ENCODE measurements at places on chromosomes 13 and 19.

GRCh38 chr13:31919971-31920726, 111.4 kb upstream of the FRY start:
- no peak for DNase-seq

DNA sequence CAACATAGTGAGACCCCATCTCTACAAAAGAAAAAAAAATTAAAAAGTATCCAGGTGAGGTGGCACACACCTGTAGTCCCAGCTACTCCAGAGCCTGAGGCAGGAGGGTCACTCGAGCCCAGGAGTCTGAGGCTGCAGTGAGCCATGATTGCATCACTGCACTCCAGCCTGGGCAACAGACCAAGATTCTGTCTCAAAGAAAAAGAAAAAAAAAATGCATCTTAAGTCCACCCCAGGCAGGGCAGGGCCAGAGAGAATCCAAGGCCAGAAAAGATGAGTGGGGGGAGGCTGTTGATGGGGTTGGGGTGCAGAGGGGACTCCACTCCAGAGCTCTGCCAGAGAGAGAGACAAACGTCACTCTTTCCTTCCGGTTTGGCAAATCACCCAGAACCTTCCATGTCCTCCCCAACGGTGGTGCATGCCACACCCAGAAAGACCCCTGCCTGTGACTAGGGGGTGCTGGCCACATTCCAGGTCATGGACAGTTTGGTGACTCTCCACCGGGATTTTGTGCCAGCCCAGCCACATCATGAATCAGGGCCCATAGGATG, 431 bp downstream of the FUT3 start:
- DNase-seq: no peak

- no peak for DNase-seq
These were observed 20.5 kb downstream of the C3 start for GRCh38 chr19:6699935-6700334.

GRCh38 chr19:9128171-9128570, 1.4 kb upstream of the OR7G3 start:
- DNase-seq: no peak

GRCh38 chr13:96650301-96650886, 343.9 kb downstream of the OXGR1 start:
- DNase-seq: no peak

DNA sequence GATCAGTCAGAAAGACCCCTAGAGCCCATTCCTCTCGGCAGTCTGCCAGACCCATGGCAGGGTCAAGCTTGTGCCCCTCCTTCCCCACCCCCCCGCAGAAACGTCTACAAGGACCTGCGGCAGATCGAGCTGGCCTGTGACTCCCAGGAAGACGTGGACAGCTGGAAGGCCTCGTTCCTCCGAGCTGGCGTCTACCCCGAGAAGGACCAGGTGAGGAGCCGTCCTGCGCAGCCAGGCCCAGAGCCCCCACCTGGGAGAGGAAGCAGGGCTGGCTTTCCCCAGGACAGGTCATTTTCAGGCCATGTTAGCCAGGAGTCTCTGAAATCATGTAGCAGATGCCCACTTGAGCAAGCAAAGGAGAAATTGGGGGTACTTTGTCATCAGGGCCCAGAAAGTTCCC, 12.3 kb downstream of the TMED1 start:
- DNase-seq: no peak

DNA sequence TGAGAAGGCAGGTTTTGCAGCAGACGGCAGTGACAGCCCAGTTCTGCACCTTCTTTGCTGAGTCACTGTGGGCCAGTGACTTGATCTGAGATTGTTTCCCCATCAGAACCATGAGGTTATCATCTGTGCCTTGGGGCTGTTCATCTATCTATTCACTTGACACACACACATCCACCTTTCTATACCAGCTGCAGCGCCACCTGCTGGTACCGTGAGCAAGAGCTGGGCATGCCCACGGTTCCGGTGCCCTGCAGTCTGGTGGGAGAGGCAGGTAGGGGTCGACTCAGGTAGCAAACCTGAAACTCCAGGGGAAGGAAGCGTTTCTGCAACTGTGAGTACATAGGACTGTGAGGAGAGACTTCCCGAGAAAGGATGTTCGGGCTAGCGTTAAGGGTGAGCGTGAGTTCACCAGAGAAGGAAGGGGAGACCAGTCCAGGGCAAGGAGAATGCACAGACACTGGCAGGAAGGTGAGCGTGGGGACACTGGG, 7.5 kb upstream of the LIN7B start:
- DNase-seq: peak; percentile 34

- DNase-seq: no peak
These were observed 12.6 kb downstream of the SAFB2 start for GRCh38 chr19:5609881-5610448.

GRCh38 chr19:11035441-11036377, 53.6 kb upstream of the LDLR start:
- peak; percentile 75 for DNase-seq

DNA sequence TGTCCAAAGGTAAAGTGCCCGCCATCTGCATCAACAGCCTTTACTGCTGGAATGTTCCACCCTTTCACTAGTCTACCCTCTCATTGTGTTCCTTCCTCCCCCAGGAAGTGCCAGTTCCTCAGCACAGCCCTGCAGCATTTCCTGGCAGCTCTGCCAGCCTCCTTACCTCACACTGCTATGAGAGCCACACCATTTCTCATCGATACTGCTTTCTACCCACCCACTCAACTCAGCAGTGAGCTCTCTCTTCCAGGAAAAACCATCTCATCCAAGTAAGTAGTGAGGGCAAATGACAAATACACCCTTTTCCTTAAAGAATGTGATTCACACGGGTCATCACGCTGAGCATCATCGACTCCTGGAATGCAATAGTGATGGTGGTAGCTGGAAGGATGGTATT, 19.8 kb downstream of the UQCRFS1 start:
- DNase-seq: no peak

- DNase-seq: no peak
These were observed 65.5 kb upstream of the SIAH3 start for GRCh38 chr13:45917019-45917418.

DNA sequence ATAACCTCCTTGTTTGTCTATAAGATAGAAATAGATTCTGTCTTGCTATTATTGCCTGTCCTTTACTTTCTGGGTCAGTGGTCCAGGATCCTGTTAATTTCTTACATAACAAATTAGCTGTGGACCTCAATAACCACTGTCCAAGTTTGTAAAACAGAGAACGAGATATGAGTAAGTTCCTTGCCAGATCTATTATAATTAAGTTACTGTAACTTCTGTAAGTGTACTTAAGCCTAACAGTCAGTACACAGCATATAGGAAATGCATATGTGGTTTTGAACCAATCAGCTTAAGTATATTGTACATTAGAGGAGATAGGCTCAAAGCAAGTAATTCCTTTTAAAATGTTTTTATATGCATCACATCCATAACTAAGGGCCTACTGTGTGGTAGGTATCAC, 34.9 kb downstream of the HTR2A start:
- no peak for DNase-seq

- DNase-seq: no peak
These were observed 6.2 kb downstream of the HIPK4 start for GRCh38 chr19:40383668-40384248.

DNA sequence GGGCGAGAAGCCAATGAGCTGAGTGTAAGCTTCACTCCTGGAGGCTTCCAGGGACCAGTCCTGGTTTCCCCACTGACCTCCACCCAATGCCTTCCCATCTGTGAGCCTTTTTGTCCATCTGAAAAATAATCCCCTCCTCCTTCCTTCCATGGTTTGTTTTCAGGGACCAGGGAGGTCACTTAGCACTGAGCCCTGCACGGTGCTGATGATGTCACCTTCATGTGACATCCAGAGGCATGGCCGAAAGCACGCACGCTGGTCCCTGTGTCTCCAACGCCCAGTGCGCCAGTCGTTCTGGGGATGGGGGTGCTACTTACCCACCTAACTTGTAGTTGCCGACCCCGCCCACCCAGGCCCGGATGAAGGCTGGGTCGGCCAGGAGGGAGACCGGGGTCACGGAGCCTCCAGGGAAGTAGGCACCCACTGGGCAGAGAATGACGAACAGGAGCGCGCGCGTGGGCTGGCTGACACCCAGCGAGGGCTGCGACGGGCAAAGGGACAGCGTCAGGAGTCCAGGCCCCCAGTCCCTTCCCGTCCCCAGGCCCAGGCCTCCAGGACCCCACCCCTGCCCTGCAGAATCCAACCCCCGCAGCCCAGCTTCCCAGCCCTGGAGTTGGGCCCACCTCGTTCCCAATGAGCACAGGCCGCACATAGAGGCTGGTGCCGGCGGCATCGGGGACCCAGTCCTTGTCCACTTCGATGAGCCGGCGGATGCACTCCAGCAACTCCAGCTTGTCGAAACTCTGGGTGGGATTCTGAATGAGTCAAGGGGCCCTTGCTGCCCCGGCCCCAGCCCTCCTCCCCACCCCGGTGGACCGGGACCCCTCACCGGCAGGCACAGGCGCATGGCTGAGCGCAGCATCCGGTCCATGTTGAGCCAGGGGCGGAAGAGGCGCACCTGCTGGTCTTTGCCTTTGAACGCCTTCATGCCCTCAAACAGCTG, 11.2 kb downstream of the BCAT2 start:
- DNase-seq: no peak

- no peak for DNase-seq
These were observed 359.5 kb downstream of the PCDH17 start for GRCh38 chr13:57991041-57991440.

- no peak for DNase-seq
These were observed 254.2 kb downstream of the ITGBL1 start for GRCh38 chr13:101706651-101707050.

- no peak for DNase-seq
These were observed 11.2 kb downstream of the ACTN4 start for GRCh38 chr19:38658462-38659306.

- no peak for DNase-seq
These were observed 118.8 kb downstream of the EFNB2 start for GRCh38 chr13:106416645-106417044.

- DNase-seq: no peak
These were observed 155.4 kb downstream of the DCT start for GRCh38 chr13:94323764-94324758.

DNA sequence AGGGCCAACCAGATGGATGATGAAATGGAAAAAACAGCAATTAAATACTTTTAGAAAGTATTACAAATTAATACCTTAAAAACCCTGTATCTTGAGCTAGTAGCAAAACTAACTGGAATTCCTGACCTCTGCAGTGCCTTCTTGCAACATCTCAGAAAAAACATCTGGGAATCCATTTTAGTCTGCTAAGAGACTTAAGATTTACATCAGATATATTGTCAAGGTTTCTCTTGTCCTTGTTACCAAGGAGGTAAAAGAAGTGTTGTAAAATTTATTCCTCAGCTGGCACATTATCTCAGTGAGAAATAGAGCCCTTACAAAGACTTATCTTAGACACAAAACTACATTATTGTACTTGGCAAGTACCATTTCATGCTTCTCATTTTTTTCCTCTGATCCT, 18.5 kb downstream of the KCNRG start:
- no peak for DNase-seq

- no peak for DNase-seq
These were observed 104.6 kb downstream of the TEX26 start for GRCh38 chr13:31036731-31037695.

- DNase-seq: no peak
These were observed 13.5 kb downstream of the ATP7B start for GRCh38 chr13:51997641-51998330.

DNA sequence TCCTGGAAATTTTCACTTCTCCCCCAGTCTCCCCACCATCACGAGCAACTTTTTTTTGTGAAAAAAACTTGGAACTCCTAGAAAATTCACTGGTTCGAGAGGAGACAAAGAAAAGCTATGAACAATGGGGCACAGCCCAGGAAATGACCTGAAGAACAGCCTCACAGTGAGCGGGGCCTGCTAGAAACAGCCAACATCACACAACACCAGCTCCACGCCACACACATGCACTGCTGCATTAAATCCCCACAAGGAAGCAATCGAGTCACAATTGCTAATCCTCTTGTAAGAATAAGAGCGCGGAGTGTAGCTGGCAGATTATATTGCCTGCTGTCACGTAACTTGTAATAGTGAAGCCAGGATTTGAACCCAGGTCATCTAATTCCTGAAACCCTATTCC, 48.8 kb downstream of the SLC7A1 start:
- no peak for DNase-seq

GRCh38 chr13:59680429-59681024, 483.2 kb downstream of the DIAPH3 start:
- no peak for DNase-seq

GRCh38 chr13:19957320-19958154, 990 bp upstream of the ZMYM2 start:
- peak; percentile 74 for DNase-seq

GRCh38 chr19:13979244-13979615, 26.9 kb downstream of the RFX1 start:
- no peak for DNase-seq

DNA sequence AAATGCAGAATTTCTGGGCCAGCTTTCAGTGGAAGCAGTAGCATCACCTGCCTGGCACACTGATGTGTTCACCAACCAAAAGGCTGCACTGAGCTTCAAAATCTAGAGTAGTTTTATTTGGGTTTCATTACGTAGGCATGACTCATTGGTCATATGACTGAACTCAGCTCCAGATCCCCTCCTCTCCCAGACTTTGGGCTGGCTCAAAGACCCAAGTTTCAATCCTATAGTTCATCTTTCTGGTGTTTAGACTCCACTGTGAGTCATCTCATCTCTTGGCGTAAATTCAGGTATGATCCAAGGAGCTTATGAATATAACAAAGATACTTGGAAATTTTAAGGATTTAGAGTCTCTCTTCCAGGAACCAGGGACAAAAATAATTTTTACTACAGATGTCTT, 17.7 kb downstream of the ZMYM5 start:
- no peak for DNase-seq

DNA sequence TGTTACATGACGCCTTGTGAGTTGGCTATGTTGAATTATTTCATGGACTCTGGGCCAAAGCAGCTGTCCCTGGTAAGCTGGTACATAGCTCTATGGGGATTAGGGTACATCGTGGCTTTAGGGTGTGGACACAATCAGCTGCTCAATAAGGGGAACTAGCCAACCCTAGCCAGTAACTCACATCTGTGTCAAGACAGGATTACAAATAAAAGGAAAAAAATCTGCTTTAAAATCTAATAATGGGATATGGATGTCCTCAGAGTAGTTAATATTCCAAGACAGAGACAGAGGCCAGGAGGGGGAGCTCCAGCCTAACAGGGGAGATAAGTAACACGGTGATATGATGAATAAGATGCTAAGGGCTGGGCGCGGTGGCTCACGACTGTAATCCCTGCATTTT, 21.1 kb upstream of the ZNF766 start:
- DNase-seq: peak; percentile 53

DNA sequence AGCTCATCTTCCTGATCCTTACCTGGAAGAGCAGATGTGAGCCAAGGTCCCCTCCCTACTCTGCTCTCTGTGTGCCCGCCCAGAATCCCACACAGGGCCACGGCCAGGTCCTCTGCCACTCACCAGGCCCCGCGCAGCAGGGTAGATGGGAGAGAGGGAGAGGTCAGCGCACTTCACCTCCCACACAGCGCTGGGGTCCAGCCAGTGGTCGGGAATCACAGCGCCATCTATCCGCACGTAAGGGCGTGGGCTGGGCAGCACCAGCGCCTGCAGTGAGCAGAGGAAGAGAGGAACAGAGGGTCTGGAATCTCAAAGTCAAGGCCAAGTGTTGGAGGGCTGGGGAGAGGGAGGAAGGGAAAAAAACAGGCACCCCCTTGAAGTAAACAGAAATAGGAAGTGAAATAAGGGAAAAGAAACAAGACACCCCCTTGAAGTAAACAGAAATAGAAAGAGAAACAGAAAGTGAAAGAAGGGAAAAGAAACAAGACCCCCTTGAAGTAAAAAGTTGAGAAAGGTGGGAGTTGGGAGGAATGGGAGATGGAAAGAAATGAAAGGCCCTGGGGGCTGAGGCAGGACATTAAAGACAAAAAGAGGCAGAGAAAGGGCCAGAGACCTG, 7.0 kb upstream of the PLA2G4C start:
- no peak for DNase-seq

All from stimulated activated CD4-positive, alpha-beta T cell treated with anti-CD3 and anti-CD28 coated beads, TNF-alpha, amount 100 ng/mL, for 4 hours (primary cell).